NCI-H2029 treated with DMSO at 0.1 percent for 48 hours (cell line): ENCODE measurements at places on chromosomes 4 and X.

DNA sequence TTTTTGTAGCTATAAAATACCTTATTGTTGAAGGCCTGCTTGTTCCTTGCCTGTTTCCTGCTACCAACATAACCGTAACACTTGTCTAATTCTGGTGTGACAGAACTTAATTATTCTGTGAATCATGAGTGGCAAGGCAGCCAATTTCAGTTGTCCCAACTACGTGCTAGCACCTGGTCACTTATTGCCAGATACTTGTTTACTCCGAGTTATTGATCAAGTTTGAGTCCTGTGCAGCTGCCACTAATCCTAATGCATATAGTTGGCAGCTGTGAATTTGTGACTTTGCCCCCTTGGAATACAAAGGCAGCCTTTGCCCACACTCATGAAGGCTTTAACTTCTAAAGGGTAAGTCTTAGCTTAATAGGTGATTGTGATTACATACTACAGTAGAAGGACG is 7.8 kb upstream of the RNF128 start:
- no peak for DNase-seq

GRCh38 chr4:148790246-148790645 is 348.0 kb upstream of the NR3C2 start:
- no peak for DNase-seq

DNA sequence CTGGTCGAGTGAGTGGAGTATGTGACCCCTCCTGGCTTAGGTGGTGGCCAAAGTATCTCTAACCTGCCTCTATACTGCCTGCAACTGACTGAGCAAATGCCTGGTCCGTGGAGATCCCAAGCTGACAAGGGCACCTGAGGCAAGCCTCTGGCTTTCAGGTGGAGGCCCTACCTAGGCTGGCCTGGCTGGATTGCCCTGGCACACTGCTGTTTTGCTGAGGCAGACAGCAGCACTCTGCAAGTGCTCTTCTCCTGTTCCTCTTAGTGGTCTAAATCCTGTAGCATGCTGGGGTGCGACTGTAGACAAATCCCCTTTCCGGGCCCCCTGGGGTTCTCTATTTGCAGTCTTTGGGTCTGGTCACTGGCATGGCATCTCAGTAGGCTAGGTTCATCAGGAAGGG is 44.8 kb downstream of the PNMA5 start:
- no peak for DNase-seq

DNA sequence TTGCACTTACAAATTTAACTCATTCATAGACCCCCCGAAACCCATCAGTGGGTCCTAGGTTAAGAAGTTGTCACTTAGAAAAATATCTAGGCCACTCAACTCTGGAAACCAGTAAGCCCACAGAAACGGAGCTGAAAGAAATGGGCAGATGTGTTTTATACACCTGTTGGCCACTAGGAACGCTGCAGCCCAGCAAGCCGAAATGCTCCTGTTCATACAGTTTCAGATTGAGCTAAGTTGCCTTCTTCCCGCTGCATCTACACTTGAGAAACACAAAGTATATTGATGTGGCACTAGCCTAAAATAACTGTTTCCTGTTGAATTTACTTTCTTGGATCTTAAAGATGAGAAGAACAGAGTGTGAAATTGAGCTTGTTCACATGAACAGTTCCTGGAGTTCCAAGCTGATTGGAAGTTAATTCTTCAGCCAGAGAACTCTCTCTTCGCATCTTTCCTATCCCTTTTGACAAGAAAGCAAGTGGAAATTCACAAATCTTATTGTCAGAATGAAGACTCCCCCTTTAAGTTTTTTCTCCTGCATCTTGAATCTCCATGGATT is 174.1 kb downstream of the RBMX2 start:
- DNase-seq, result no peak

DNA sequence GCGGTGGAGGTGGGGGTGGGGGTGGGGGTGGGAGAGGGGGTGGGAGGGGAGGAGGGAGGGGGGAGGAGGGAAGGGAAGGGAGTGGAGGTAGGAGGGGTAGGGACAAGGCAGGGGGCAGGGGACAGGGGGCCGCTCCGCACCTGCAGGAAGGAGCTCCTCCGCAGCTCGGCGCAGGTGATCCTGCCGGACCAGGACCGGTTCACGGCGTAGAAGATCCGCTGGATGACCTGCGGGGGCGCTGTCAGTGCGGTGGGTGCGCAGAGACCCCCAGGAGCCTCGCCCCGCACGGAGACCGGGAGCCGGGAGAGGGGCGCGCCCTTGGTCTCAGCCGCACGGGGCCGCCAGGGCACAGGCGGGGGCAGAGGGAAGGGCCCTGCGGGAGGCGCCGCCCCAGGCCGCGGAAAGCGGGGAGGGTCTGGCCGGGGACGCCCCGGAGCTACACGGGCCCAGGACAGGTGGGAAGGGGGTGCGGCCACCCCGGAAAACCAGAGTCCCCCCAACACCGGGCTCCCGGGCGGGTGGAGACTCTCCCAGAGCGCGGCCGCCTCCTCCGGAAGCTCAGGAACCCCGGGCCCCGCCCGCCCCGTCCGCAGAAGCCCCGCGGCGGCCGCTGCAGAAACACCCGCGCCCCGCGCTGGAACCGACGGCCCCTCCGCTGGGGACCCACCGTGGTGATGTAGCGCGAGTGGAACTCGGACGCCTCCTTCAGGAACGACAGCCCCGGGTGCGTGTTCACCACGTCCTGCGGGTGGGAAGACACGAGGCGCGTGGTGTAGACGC is 27.6 kb upstream of the GTPBP6 start:
- DNase-seq, result no peak

- peak; percentile 79 for DNase-seq
Observed at GRCh38 chr4:26372525-26373172, 51.8 kb downstream of the RBPJ start.

DNA sequence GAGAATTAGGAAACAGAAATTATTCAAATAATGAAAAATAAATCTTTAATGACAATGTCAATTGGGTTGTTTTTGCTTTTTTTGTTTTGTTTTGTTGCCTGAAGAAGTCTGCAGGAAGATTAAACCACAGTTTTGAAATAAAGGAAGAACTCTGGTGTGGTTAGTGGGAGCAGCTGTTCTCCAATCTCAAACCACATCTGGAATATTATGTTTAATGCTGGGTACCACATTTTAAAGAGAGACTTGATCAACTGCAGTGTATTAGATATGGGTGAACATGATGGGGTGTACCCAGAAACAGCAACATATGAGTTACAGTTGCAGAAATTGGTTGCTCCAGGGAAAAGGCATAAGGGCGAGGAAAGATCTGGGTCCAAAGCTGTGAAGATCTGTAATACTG is 171.2 kb upstream of the RPL34 start:
- no peak for DNase-seq

- no peak for DNase-seq
Observed at GRCh38 chr4:2292646-2293108, 30.8 kb upstream of the MXD4 start.

DNA sequence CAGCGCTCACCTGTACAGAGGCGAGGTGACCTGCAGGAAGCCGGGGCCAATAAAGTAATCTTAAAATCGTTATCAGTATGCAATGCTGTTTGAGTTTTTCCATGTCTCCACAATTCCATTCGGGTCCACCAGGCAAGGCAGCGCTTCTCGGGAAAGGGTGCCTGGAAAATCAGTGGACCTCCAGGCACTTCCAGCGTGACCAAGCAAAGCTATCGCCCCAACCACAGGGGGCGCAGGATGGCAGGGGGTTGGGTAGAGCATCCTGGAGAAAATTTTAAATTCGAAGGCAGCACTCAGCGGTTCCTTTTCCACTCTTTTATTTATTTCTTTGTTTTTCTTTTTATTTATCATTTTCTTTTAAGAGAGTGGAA is 5.4 kb upstream of the SOX3 start:
- DNase-seq, result no peak

DNA sequence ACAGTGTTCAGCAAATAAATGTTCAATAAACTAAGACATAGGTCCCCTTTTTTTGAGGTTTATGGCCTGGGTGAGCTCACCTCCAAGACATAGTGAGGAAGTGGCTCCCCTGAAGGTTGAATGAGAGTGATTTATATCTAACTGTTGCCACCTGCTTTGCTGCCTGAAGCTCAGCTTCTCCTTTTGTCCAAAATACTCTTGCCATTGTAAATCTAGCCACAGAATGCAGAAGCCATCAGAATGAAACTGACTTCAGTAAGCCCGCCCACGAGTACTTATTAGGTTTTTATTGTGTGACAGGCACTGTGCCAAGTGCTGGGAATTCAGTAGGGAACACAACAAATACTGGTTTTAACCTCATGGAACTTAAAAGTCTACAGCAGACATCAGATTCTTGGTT is 18.0 kb downstream of the SPINK2 start:
- no peak for DNase-seq

GRCh38 chrX:137212078-137212632 is 178.4 kb upstream of the GPR101 start:
- DNase-seq, result no peak
